ENCODE measurements at places on chromosomes 12 and 14.

- no peak for DNase-seq
Measured at GRCh38 chr14:101247842-101248725, 313.2 kb upstream of the DIO3 start.

- peak; percentile 64 for DNase-seq
Measured at GRCh38 chr12:104653730-104654664, 197.2 kb downstream of the CHST11 start.

DNA sequence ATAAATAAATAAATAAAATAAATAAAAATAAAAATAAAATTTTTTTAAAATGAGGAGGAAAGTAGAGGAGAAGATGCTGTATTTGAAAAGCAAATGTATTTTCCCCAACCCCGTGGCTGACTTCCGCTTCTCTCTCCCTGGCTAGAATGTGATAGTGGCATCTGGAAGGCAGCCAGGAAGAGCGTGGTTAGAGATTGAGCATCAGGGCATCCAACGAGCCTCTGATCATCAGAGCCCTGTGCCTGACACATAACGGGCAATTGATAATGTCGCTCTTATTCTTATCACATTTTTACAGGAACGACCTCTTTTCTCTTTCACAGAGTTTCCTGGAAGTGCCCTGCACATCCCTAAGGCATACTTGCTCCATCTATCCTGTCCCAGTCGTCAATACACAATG lies 496.9 kb upstream of the TMEM132C start:
- DNase-seq = peak; percentile 99

DNA sequence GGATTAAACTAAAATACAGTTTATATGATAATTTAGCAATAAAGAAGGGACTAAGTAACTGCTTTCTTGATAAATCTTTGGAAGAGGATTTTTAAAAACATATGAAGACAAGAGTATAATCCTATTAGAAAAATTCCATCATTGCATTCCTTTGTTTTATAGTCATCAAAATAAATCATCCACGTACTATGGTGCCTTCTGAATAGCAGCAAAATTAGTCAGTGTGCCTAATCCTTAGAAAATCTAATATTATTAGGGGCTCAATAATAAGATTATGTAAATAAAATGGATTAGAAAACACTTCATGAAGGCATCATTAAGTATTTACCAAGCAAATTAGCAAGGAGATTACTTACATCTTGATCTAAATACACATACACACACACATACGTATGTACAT lies 102.1 kb downstream of the KCNH5 start:
- no peak for DNase-seq

- no peak for DNase-seq
Measured at GRCh38 chr14:91339671-91340369, 77.8 kb downstream of the CCDC88C start.

DNA sequence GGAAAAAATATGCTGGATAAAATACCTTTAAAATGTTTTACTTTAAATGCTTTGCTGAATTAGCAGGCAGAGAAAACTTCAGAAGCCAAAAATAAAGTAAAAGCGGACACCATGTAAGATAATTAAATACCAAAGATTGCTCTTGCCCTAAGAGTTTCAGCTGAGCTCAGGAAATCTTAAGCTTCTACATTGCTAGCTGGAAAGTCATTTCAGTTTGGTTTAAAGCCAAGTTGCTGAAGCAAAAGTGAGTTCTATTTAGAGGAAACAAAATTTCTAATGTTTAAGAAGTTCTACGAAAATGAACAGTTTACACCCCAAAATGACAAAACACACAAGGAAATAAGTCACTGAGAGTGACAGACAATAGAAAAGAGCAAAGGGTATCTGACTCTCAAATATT lies 310.0 kb downstream of the ADAMTS20 start:
- no peak for DNase-seq

DNA sequence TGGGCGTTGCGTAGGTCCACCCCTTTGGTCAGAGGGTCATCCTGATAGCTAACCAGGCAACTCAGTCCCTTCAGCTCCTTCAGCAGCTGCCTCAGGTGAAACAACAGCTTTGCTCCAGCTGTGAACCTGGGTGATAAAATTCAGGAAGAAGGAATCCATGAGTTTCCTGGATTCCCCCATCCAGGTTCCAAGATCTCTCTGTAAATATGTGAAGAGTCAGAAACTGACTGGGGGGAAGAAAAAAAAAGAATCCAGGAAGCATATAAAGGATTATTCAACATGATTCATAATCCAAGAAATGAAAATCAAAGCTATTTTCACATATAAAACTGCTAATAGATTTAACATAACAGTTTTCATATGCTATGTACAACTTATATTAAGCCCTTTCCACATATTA lies 8.6 kb downstream of the STAT2 start:
- DNase-seq = no peak

DNA sequence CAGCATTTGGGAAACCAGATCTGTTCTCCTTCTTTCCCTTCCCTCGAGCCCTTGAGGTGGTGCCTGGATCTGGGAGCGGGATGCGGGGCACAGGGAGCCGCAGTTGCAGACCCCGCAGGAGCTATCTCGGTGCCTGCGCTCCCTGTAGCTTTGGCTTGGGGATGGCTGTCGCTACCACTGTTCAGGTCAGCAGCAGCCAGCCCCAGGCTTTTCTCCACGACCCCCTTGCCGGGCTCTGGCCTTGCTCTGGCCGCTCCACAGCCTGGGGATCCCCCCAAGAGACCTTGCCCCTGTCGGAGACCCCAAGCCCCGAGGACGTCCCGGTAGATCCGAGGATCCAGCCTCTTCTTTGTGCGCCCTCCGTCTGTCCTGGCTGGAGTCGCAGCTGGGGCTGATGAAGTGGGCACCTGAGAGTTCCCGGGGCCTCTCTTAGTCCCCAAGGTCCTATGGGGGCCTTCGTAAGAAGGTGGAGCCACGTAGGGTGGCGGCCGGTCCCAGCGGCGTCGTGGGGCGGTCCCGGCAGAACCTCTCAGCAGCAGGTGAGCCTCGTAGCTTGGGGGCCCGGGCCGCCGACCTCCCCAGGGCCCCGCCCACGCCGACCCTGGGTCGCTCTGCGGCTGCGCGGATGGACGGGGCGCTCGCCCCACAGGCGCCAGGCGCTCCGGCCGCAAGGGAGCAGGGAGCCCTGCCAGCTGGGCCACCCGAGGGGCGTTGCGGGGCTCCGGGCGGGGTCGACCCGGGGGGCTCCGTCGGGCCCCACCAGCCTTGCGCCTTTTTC lies 1.3 kb downstream of the DDN start:
- peak; percentile 48 for DNase-seq

DNA sequence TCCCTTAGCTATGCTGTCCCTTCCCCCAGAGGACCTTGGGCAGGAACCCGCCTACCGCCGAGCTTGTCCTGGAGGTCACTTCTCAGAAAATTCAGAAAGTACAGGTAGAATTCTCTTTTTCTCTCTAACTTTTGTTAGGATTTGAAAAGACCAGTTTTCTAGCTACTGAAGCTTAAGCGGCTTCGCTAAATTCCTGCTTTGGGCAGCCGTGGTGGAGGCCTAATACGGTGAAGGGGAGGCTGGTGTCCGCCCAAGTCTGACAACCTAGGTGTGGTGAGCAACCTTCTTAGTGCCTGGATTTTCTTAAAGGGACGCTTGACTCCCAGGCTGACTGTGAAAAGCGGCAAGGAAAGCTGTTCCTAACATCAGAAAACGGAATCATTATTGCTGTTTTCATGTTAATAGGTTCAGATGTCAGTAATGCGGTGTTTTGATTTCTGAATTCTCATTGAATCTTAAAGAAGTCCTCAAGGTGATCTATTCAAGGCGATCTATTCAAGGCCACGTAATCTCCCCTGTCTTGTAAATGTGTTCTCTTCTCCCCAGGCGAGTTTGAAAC lies 835 bp downstream of the FGD4 start:
- peak; percentile 24 for DNase-seq

- no peak for DNase-seq
Measured at GRCh38 chr12:40788276-40788675, 96.0 kb downstream of the CNTN1 start.

GRCh38 chr12:130925666-130926015 lies 28.1 kb upstream of the ADGRD1 start:
- DNase-seq = no peak

DNA sequence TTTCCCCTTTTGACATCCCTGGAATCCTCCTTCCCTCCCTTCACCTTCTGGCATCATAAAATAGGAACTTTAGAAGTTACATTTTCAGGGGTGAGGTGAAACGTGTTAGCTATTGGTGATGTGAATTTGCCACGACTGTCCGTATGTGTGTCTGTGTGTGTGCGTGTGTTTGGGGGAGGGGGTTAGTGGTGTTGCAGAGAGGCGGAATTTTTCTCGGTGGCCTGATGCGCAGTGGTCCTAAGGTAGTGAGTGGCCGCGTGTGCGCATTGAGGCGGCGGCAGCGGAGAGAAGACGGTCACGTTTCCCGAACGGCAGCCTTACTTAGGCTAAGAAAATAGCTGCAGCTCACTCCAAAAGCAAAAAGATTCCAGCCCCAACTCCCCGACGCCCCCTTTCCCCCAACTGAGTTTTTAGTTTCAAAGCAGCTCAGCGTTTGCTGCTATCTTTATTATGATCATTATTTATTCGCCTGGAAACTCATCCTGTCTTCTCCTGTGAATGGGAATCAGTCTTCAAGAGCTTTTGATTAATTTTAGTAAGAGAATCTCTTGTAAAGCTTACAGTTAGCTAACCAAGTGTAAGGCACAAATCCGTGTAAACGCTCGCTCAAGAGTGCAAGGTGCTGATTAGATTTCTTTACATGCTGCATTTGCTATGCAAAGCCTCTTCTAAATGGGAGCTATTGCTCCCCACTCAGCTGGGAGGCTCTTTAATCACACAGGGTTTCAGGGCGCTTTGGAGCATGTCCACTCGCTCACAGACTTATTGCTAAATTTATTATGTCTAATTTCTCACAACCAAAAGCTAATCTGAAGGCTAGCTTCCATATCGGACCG lies 4.7 kb downstream of the FLRT2 start:
- no peak for DNase-seq

DNA sequence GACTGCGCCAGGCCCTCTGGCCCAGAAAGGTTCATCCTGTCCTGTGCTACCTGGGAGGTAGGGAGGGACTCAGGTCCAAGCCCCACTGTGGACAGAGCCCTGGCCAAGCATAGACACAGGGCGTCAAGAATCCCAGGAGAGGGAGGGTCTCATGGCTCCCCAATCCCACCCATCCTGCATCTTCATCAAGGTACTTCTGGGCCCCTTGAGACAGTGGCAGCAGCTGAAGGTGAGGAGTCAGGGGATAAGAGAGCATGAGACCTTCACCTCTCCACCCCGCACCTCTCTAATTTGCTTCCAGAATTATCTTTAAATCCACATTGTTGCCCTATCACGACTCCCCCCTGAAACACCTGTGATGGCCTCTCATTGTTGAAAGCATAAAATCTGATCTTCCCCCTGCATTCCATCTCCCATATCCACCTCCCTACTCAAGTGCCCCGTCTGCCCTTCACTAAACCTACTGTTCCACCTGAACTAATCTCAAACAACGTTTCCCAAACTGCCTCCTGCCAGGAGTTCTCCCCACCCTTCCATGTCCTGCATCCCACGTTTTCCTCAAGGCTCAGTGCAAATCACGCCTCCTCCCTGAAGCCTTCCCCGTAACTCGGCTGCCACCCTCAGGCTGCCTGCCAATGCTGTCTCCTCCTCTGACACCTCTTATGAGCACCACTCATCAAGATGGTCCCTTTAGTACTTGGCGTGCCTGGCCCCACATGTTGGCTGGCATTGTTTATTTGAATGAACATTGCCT lies 27.1 kb downstream of the KRT18 start:
- no peak for DNase-seq

DNA sequence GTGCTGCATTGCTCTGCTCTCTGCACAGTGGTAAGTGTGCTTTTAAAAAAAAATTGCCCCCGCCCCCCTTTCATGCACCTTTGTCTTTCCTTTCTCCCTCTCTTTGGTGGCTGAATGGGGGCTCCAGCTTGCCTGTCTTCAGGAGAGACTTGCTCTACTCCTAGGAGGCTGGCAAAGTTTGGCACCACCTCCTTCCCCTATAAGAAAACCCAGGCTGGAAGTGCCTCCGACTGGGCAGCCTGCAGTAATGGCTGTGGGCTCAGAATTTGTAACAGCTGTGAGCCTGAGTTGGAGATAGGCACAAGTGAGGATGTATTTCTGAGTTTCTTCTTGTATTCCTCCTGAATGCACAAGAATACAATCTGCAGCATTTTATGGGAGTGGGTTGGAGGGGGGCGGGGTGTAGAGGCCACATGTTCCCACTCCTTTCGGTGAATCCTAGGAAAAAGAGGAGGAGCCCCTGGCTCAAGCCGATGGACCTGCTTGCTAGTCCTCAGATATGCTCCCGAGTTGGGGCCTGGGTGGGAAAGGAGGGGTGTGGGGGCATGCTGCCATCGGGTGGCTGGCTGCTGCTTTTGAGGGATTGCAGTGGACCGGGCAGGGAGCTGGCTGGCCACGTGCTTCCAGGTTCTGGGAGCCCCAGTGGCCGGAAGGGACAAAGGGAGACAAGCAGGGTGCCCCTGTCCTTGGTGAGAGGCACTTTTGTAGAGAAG lies 124.3 kb downstream of the TSPAN9 start:
- no peak for DNase-seq

DNA sequence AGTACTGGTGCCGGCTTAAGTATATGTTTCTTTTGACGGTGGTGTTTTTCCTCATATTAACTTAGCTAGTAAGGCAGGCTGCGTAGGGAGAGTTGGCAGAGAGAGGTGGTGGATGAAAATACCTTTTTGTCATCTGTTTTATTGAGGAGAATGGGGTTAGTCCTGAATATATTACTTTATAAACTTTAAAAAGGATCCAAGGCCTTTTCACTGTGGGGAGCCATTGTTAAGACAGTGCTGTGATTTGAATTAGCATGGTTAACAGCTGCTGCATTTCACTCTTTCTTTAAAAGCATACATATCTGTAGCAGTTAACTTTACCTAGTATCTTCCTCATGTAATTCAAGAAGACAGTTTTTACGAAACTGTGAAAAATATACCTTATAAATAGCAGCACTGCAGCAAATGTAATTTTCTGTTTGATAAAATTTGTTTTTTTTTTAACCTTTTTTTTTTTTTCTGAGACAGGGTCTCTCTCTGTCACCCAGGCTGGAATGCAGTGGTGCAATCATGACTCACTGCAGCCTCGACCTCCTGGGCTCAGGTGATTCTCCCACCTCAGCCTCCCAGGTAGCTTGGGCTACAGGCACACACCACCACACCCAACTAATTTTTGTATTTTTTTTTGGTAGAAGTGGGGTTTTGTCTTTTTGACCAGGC lies 57.1 kb downstream of the AEBP2 start:
- no peak for DNase-seq

DNA sequence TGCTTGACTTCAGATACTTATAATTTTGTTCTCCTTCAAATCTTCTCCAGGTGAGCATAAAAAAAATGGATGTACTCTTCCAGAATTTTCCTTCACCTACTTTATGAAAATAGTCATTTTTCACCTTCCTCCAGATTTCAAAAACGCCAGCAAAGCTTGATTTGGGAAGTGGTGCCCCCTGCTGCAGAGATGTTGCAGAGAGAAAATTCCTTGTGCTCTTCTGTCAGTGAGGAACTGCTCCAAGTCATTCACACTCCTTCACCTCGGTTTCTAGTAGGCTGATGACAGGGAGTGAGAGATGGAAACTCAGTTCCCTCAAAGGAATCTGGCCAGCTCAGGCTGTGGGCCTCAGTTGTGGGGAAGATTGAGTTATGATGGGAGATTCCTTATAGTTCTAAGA lies 24.2 kb upstream of the RNASE3 start:
- DNase-seq = peak; percentile 54

- no peak for DNase-seq
Measured at GRCh38 chr12:2649201-2650030, 145.4 kb upstream of the FKBP4 start.

Measured in hematopoietic multipotent progenitor cell treated with erythropoietin and hydrocortisone succinate and interleukin-3 and kit ligand, for 6 days (in vitro differentiated cells).